ENCODE measurements at places on chromosomes 3 and 15.
A peak's percentile ranks its signal among the peaks of the same experiment; 100 is the strongest.

DNA sequence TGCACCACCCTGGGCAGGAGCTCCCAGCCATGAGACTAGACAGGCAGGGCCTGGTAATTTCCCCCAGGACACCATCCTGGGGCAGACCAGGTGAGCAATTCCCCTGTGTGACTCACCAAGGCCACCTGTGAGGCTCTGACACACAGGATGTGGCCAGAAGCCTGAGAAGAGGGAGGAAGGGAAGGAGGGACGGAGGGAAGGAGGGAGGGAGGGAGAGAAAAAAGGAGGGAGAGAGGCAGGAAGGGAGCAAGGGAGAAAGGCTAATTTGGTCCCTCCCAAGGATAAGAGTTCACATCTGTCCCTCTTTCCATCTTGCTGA is 25.9 kb downstream of the WNT7A start:
- no peak for DNase-seq

DNA sequence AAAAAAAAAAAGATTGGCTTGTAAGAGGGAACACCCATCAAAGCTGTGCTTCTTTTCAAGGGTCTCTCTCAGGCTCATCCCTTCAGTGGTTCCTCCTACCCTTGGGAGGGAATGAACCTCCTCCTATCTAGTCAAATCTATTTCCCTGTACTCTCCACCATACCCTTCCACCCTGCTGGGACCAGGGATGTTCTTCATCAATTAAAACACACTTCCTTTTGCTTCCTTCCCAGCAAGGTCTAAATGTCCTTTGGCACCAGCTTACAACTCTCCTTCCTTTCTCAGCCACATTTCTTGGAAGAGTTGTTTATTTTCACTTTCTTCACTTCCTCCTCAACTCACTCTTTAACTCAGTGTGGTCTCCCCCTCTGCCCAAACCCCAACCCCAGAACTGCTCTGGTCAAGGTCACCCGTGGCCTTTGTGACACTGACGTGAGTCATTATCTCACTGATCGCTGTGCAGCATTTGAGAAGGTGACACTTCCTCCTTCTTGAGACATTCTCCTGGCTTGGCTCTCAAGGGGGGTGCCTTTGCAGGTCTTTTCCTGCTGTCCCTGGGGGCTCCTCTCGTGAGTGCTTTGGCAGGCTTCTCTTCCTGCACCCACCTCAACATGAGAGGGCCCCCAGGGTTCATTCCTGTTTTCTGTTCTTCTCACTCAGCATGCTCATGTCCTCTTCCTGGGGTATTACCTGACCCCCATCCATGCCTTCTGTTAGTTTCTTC is 210.5 kb upstream of the TLE3 start:
- no peak for DNase-seq

DNA sequence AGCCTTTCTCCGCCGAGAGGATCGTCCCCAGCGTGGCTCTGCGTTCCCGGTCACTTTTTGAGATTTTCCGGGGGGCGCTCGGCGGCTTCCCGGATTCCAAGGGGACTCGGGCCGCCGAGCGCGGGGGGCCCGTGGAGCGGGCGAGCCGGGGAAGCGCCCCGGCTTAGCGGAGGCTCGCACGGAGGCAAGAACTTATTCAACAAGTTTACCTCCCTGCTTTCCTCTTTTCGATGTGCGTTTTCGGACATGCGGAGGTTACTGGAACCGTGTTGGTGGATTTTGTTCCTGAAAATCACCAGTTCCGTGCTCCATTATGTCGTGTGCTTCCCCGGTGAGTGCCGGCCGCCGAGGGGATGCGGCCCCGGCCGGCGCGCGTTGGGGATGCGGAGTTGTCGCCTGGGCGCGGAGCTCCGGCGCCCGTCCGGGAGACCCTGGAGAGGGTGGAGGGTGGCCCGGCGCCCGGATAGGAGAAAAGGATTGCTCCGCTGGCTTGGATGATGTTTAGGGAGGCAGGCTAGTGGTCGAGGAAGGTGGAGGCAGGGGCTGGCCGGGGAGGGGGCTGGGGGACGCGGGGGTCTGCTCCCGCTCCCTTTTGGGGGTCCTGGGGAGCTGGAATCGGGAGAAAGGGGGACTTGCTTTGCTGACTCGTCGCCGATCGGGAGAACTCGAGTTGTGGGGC is 810 bp downstream of the PTPRG start:
- DNase-seq = no peak

- no peak for DNase-seq
Measured at GRCh38 chr15:77592758-77593157, 40.0 kb downstream of the LINGO1 start.

GRCh38 chr3:59150039-59150438 is 100.2 kb upstream of the CFAP20DC start:
- no peak for DNase-seq

DNA sequence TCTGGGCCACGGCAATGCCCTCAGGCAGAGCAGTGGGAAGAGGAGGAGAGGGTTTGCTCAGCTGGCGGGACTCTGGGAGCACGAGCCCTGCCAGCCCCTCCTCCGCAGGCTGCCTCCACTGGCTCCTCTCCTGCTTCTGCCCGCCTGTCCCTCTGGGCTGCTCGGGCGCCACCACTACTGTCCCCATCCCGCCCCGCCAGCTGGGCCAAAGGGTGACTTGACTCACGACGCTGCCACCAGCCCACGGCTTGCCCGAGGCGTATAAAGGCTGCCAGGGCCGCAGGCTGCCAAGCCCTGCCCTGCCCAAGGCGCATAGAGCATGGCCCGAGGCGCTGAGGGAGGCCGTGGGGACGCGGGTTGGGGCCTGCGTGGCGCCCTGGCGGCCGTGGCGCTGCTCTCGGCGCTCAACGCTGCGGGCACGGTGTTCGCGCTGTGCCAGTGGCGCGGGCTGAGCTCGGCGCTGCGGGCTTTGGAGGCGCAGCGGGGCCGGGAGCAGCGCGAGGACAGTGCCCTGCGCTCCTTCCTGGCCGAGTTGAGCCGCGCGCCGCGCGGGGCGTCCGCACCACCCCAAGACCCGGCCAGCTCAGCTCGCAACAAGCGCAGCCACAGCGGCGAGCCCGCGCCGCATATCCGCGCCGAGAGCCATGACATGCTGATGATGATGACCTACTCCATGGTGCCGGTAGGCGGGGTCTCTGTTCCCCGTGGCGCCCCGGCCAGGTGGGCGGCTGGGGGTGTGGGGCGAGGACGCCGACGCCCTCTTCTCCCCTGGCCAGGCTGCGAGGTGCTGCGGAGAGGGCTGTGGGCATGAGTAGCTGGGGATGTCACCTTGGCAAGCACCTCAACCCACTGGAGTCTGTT is at the start of gene GLDN:
TSS of gene GLDN (plus strand) at position 290 of the 861 bp plus-strand sequence. CDS start at position 320, 30 bp downstream.
- no peak for DNase-seq

- no peak for DNase-seq
Measured at GRCh38 chr3:174331095-174331800, 527.9 kb upstream of the NAALADL2 start.

DNA sequence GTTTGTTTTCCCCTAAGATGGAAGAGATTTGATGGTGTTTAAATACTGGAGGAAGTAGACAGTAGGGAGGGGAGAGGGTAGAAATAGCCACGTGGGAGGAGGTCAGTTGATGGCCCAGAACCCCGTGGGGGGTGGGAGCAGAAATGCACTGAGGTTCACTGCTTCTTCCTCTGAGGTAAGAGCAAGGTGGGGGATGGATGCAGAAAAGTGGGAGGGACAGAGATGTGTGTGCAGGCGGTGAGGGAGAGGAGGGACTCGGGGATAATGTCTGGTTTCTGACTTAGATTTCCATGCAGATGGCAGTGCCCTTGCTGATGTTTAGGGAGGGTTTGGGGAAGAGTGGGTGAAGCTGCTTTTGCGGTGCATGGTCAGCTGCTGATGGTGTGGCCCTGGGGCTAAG is 102.9 kb downstream of the ARNT2 start:
- DNase-seq = no peak

DNA sequence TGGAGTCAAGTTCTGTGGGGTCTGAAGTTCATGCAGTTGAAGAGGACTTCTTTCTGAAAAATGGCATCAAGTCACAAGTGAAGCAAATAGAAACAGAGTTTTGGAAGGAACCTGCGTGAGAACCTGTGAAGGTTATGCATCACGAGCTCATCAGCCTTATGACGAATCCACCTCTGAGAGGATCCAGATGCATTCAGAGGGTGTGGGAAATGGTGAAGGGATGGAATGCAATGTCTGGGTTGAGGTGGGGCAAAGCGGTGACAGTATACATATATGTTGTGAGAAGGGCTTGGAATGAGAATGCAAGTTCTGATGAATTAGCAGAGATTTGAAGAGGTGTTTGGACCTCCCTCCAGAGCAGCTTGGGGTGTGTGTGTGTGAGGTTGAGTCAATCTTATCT is 382.1 kb upstream of the TBL1XR1 start:
- no peak for DNase-seq

DNA sequence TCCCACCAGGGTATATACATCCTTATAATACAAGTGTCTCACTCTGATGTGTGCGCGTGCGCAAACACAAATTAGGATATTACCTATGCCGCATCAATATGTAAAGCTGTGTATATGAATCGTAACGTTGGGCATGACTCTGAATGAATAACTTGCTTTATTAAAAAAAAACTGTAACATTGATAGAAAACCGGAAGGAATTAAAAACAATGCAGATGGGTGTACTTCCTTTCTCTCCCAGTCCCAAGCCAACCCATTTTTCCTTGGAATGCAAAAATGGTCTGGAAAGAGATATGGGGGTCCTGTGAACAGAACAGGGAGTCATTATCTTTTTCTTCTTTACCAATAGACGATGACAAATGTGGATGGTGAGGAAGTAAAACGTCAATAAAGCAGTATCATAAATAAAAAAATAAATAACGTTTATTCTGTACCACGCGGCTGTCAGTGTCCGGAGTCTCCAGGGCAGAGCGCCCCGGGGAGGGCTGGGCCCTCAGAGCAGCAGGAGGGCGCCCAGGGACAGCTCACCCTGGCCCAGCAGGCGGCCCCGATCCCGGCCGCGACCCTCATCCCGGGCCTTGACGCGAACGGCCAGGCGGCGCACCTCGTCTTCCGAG is 1.6 kb downstream of the C2CD4B start:
- DNase-seq = no peak

- no peak for DNase-seq
Measured at GRCh38 chr15:73845507-73845906, 27.9 kb upstream of the TBC1D21 start.

DNA sequence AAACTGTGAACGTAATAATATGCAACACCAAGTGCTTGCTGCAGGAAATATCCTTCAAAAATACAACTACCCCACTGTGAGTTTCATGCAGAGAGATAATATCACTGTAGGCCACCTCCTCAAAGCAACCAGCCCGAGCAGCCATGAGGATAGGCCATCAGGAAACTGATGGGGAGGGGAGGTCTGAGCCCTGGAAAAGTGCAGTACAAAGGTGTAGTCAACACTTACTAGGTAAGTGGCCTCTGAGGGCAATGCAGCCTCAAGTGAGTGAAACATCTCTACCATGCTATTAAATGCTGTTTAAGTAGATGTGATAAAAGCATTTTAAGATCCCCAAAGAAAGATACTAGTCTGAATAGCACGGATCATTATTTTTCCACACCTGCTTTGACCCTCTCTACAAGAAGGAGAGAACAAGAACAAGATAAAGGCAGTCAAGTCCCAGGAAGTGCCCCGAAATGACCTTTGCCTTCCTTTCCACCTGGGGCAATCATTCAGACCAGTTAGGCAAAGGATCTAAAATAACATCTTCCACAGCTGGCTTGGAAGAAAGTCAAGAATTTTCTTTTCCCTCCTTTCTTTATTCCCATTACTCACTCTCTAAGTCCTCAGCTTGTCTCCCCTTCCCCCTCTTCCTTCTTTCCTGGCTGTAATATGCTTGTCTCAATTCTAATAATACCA is 62.8 kb downstream of the FMN1 start:
- no peak for DNase-seq

DNA sequence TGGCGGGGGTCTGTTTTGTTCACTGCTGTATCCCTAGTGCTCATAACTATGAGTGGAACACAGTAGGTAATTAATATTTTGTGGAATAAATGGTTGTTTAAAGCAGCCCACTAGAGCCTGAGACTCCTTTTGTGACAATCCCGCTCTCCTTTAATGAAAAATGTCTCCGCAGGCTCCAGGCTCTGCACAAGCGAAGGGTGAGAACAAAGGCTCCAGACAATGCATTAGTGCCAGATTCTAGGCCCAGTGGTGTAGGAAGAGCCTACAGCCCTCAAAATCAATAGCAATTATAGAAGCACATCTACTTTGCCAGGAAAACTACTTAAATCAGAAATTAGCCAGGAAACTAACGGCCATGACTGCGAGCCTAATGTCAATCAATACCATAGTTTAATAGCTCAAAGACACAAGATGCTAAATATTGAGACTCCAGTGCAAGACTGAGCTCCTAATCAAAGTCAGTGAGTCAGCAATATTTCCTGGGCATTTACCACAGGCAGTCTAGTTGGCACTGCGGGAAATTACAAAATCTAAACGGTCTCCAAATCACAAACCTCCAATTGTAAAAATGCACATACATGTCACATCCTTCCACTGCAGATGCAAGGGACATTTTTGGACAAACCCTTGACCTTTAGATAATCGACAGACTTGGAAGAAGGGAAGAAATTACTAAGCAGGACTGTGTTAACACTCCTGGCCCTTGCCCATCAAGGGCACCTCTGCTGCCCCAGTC is 2.3 kb downstream of the ANXA2 start:
- DNase-seq = no peak

- DNase-seq = no peak
Measured at GRCh38 chr15:35546511-35547381, 781 bp upstream of the DPH6 start.

GRCh38 chr3:46998852-46999515 is 19.5 kb downstream of the NBEAL2 start:
- no peak for DNase-seq

- DNase-seq = no peak
Measured at GRCh38 chr3:43055806-43056770, 49.8 kb downstream of the POMGNT2 start.

DNA sequence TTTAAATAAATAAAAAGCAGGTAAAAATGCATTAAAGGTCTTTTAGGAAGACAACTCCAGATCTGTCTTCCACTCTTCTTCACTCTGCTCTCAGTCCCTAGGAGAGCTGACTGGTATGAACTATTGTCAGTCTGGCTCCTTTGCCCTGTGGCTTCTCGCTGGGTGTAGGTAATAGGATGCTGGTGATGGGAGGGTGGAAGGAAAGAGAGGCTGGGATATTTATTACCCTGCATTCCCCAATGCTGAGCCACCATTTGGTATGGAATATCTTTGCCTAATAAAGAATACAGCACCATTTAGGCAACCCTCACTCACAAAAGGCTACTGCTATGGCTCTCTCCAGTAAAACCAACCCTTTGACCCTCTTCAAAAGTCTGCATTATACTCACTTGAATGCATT is 326.9 kb downstream of the CNTN3 start:
- DNase-seq = no peak

GRCh38 chr15:66943456-66944095 is 121.8 kb upstream of the SMAD3 start:
- DNase-seq = no peak

- DNase-seq = no peak
Measured at GRCh38 chr15:71085809-71086208, 29.5 kb upstream of the THSD4 start.

DNA sequence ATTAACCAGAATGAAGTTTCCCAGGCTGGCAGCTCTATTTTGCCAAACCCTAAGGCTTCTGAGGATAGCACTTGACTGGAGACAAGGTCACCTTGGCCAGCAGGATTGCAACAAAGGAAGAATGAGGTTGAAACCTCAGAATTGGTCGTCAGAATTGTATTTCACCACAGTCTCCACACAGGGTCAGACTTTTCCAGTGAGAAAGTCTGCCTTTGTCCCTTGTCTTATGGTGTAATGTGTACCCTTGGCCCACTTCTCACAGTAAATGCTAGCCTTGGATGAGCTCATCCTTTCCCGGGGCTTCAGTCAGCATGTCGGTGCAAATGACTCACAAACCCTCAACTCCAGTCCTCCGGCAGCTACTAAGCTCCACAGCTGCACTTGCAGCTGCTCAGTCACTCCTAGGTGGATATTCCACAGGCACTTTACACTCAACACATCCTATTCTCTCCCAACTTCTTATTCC is 19.7 kb downstream of the SSR3 start:
- DNase-seq = peak; percentile 99

All from non-pigmented ciliary epithelial cell (primary cell).